ENCODE measurements at places on chromosomes 12 and 14.

DNA sequence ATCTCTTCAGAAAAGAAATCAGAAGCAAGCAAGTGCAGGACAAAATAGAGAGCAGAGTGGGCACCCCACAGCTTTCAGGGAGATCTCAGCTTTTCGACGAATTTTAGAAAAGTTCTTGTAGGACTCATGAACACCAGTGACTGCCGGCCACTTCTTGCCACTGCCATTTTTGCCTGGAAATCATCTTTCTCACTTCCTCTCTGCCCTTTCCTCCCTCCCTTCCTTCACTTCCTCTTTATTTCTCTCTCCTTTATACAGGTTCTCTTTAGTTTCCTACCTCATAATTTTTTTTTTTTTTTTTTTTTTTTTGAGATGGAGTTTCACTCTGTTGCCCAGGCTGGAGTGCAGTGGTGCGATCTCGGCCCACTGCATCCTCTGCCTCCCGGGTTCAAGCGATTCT lies 185.6 kb downstream of the APAF1 start:
- no peak for DNase-seq

GRCh38 chr12:32489070-32489469 lies 89.7 kb downstream of the FGD4 start:
- no peak for DNase-seq

GRCh38 chr12:94481734-94482133 lies 22.1 kb upstream of the CEP83 start:
- DNase-seq: no peak

GRCh38 chr14:52446355-52446754 lies 106.0 kb downstream of the TXNDC16 start:
- DNase-seq: no peak

- DNase-seq: no peak
These were observed 30.8 kb downstream of the BBOF1 start for GRCh38 chr14:74049876-74050495.

- no peak for DNase-seq
These were observed 19.6 kb upstream of the FBXO33 start for GRCh38 chr14:39451811-39452210.

DNA sequence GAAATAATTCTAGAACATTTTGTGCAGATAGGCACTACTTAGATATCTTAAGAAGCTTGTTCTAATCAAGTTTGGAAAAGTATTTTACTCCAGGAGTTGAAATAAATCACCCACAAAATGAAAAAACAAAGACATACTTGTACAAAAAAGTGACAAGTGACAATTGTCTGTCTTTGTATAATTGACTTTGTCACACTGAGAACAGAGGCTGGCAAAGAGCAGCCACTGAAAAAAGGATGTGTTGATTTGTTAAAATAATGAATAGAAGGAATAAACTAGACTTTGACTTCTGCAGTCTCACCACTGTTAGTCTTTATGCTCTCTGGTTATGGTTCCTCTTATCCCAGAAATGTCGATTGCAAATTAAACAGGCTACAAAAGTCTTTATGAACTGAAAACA lies 77.6 kb downstream of the PTPRR start:
- DNase-seq: no peak

DNA sequence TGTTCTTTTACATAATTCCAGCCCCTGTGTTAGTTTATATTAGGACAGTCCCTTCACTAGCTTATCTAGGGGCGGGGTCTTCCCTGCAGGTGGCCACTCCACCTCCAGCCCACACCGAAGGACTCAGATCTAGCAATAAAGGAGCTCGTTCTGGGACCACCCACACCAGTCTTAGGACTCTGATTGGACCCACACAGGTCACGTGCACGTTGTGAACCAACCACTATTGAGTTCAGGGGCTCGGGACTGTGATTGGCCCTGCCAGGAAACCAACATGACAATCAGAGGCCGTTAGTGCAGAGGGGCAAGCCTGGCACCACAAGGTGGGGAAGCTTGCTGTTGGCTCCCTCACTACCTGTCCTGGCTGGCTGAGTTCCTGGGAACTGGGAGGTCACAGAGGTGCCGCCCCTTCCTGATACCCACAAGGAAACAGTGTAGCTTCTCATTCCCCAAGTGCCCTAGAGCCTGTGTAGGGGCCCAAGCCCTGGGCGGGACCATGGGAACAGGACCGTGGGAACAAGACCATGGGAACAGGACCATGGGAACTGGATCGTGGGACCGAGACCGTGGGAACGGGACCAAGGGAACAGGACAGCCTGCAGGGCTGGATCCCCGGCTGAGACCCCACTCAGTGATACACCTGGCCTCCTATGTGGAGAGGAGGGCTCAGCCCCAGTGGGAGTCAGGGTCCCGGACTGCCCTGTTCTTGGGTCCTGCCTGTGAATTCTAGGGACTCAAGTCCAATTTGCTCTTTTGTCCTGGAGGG lies 297.8 kb downstream of the ADGRD1 start:
- no peak for DNase-seq

DNA sequence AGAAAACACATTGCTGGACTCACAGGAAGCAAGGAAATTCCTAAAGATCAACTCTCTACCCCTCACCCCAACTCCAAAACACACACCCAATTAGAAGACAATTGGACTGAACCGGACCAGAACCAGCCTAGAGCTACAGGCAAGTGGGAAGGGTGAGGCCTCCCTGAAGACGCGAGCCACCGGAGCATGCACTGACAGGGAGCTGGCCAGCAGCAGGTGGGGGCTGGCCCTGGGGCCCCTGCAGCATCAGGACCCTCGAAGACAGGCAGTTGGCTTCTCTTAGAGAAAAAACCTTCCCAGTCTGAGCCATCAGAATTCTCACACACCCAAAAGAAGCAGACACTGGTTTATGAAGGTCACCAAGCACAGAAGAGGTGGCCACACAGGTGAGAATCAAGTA lies 209.5 kb upstream of the DIO3 start:
- DNase-seq: no peak

- DNase-seq: no peak
These were observed 22.7 kb upstream of the ZFP36L1 start for GRCh38 chr14:68815298-68816182.

DNA sequence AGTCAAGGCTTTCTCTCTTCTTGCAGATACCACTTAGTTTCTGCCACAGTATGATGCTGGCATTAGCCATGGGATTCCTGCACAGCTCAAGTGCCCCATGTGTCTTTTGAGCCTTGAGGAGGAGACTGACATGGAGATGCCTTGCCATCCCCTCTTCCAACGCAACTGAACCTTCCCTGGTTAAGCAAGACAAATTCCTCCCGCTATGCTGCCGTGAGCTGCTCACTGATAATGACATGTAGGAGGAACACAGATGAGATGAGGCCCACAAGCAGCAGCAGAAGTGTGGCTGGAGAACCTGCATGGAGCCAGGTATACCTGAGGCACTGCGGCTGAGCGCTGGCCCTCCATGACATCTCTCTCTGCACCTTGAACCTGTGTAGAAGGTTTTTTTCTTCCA lies 15.4 kb upstream of the PPP1R1A start:
- DNase-seq: no peak

DNA sequence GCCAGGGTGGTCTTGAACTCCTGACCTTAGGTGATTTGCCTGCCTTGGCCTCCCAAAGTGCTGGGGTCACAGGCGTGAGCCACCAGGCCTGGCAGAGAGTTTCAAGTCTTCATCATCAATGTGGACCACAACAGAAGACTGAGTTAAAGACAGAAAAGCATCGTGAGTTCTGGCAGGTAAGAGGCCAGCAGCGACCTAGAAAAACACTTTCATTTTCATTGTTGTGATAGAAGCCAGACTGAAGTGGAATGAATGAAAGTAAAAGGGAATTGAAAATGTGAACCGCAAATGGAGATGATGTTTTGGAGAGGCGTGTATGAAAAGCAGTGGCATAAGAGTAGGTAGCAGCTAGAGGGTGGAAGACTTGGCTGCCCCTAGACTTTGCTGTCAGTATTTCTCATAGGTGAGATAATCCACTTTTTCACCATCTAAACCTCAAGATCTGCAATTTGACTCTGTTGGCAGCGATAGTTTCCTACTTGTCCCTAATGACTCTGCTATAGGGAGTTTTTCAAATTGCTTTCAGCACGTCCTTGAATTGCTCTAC lies 47.1 kb upstream of the PLEKHA5 start:
- DNase-seq: no peak

DNA sequence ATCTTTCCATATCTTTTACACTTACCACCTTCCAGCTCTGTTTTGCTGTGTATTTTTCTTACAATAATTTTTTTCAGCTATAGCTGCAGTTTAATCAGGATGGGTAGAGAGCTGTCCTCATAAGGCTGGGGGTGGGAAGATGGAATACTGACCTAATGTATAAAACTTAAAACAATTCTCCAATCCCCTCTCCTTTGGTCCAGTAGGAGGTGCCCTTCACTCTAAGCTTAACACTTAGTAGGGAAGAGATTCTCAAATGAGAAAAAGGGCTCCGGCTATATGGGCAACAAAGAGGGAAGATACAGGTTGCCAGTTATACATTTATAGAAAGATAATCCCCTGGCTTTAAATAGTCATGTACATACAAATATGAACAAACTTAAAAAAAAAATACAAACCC lies 2.8 kb downstream of the ORMDL2 start:
- no peak for DNase-seq

DNA sequence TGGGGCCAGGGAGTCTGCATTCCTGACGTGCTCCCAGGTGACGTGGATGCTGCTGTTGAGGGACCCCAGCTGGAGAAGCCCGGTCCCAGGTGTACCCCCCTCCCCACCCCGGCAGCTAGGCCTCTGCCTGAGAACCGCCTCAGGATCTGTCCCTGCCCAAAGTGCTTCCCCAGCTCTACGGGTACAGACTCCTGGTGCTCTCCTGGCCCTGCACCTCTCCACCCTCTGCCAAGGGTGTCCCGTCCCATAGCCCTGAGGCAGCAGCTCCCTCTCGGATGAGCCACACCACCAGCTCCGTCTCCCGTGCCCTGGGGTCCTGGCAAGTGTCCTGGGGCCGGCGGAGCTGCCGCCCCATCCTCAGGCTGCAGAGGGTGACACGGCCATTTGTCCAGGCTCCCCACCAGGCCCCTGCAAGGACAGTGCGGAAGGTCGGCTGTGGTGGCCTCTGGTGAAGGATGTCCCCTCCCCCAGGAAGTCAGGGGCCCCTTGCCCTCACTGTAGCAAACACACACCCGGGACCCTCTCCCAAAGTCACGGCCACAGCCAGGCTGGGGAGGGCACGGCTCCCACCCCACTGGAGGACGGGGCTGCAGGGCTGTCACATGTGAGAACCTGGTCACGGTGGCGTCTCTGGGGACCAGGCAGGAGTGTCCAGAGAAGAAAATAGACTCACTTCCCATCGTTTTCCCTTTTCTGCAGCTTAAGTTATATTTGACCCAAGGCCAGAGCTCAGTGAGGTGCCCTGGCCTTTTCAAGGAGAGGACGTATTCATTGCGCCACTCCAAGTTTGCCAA lies 74.4 kb upstream of the FBRSL1 start:
- DNase-seq: no peak

DNA sequence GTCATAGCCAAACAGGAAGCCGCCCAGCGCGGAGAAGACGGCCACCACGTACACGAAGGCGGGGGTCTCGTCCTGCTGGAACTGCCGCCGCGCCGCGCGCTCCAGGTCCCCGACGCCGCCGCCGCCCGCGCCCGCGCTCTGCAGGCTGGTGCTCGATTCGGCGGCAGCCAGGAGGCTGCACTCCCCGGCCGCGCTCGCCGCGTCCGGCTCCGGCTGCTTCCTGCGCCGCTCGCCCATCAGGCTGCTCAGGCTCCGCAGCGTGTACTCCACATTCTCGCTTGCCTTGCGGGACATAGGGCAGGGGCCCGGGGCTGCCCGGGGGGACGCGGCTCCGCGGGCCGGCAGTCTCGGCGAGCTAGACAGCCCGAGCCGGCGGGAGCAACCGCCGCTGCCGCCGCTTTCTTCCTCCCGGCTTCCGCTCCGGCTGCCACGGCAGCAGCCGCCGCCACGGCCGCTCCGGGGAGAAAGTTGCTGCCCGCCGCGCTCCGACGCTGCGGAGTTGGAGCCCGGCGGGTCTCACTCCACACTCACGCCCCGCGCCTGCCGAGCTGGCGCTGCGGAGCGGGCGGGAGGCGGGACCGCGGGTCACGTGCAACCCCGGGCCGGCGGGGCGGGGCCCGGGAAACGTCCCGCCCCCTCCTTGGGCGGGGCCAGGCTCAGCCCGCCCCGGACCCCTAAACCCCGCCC lies at the start of gene SLC2A13:
Gene SLC2A13, minus strand, starts transcription at position 567 of the 687 bp plus-strand sequence. Its CDS starts 273 bp downstream, at position 294.
- peak; percentile 75 for DNase-seq

DNA sequence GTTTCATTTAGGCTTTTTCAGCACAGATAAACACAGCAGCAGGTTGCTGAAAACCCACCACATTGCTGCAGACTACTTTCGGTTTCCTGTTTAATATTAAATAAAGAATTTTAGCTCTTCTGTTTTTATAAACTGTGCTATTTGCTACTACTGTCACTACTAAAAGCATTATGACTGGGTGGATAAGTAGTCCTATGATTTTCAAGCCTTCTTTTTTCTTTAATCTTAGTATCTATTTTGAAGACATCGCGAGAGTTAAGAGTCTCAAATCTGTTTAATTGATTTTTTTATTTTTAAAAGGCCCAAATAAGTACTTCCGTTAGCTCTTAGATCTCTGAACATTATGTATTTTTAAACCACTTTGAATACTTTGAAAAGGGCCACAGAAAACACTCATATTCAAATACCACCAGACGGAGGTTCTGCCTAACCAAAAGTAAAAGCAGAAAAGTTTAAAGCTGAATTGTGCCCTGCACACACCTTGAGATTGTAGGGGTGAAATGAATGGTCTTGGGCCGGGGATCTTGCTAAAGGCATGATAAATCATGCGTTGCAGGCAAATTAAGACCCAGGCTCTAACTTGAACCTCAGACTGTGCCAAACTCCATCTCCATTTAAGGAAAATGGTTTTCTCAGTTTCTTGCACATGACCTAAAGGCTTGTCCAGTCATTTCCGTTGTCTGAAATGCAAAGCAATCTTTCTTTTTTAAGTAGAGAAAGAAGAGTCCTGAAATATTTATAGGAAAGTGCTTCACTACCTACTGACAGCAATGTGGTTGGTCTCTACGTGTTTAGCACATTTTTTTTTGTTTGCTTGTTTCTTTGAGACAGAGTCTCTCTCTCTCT lies 13.6 kb upstream of the FOXN3 start:
- DNase-seq: no peak

DNA sequence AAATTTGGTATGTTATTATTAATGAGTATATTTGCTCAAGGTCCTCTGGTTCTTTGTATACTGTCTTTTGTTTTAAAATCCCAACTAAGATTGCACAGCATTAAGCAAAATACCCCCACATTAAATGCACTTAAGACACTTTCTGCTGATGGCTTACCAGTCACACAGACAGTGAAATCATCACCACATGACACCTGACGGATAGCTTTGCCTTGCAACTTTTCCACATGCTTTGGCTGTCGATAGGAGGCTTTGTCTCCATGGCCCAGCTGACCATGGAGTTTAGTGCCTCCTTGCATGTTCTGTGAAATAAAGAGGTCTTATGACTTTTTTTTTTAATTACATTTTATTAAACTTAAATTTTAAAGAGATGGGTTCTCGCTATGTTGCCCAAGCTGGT lies 19.7 kb downstream of the NEK9 start:
- DNase-seq: no peak

All from right hindlimb (tissue), 1 donor.